ENCODE measurements at places on chromosomes 2 and 18.
A peak's percentile ranks its signal among the peaks of the same experiment; 100 is the strongest.

DNA sequence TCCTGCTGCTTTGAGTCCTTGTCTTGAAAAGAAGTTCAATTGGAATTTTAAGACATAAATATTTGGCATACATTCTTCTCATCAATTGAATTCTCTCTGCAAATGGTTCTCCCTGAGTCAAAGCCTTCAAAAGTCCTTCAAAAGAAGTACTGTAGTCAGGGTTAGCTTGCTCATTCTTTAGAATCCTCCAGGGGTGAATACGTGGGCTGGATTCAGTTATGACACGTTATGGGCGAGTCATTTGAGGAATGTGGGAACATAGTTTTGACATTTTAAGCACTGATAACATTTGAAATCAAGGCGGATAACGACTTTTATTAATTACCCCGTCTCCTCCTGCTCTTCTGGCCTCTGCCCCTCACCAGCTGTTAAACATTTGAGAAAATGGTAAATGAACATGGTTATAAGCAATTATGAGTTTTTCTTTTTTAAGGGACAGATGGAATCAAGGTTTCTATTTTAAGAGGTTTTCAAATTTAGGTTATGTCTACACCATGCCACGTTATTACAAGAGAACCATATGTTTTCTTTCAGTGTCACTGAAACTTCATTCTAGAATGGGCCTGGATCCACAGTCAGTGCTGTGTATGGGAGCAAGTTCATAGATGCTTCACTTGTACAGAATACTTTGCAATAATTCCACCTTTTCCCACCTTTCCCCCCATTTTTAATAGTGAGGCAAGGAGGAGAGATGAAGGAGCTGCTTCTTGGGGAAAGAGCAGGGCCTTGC is 273.1 kb downstream of the TSN start:
- no peak for DNase-seq
- H3K4me1 ChIP-seq: peaks cover 18% of the 10 kb centered on the region
- no peaks in the 10 kb centered on the region for H3K27me3 ChIP-seq
- H3K27ac ChIP-seq: no peak overlapping the region

GRCh38 chr2:36564377-36564930 is 33.5 kb downstream of the FEZ2 start:
- H3K27me3 ChIP-seq: no peaks in the 10 kb centered on the region
- no peak overlapping the region for H3K27ac ChIP-seq
- DNase-seq: no peak
- H3K4me1 ChIP-seq: peaks cover 62% of the 10 kb centered on the region
- peaks cover 16% of the 10 kb centered on the region for H3K36me3 ChIP-seq
- H3K4me3 ChIP-seq: no peak overlapping the region

DNA sequence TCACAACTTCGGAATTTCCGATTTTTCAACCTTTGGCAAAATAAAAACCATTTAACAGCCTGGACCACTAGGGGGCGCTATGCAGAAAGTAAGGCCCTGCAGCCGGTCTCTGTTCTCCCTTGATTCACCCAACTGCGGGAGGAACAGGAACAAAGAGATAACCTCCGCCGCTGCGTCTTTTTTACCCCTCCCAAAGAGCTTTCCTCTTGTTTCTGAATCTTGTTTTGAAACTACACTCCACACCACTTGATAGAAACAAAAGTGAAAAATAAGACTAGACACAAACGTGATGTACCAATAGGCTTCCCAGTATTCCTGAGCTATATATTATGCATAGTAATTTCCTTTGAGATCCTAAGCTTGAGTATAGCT is 231.2 kb downstream of the MYO3B start:
- peak overlapping the region; percentile 40 for H3K4me3 ChIP-seq
- H3K4me1 ChIP-seq: peaks cover 18% of the 10 kb centered on the region
- peak; percentile 80 for DNase-seq

DNA sequence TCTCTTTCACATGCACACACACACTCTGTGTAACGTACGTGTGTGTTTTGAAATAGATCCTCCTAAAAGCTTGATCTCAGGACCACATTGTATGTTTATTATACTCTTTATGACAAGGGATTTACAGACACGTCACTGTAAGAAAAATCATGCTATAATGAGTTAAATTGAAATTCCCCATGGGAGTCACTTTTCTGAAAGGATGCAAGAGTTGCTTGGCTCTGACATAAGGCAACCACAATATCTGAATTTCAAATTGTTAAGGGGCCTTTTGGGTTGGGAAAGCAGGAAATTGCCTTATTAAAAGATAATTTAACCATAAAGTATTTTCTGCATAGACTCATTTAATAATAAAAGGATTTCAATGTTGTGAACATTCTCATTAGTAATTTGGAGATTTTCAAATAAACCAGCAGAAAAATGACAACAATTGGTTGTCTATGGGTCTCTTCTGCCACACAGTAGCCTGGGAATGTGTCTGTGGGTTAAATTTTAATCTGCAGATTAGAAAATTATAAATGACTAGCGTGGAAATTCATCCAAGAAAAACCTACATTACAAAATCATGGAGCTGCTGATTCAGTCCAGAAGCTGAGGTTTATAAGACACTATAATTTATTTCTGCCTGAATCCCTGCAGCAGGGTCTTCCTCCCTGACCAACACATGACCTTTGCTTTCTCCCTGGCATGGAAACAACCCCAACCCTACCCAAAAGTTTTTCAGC is 75.9 kb upstream of the PID1 start:
- H3K4me1 ChIP-seq: no peaks in the 10 kb centered on the region
- no peak for DNase-seq
- H3K27ac ChIP-seq: no peak overlapping the region

DNA sequence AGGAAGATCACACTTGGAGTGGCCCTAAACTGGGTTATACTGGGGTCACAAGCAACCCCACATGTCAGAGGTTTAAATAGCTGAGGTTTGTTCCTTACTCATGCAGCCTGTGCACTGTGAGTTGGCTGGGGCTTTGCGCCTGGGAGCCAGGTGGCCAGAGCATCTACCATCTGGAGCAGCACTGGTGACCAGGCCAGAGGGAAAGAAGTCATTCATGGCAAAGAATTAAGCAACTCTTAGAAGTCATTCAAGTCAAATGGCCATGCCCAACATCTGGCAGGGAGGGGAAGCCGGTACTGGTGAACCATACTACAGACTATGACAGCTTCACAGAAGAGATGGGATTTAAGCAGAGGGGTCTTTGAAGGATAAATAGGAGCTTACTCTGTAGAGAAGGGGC is 90.7 kb downstream of the POLR1A start:
- DNase-seq: no peak
- H3K4me3 ChIP-seq: no peak overlapping the region
- H3K27ac ChIP-seq: no peak overlapping the region
- peaks cover 13% of the 10 kb centered on the region for H3K36me3 ChIP-seq

- H3K4me1 ChIP-seq: 0 out of 2 replicates have a peak, but pooled peaks cover 3% of the 10 kb centered on the region
- no peaks in the 10 kb centered on the region for H3K27me3 ChIP-seq
- no peak for DNase-seq
- H3K27ac ChIP-seq: no peak overlapping the region
- no peaks in the 10 kb centered on the region for H3K36me3 ChIP-seq
Observed at GRCh38 chr2:215712871-215713790, 277.3 kb upstream of the FN1 start.

- H3K27ac ChIP-seq: no peak overlapping the region
- DNase-seq: no peak
- H3K27me3 ChIP-seq: no peaks in the 10 kb centered on the region
- peak overlapping the region; percentile 65 for H3K4me3 ChIP-seq
Observed at GRCh38 chr2:188122985-188123384, 168.7 kb upstream of the GULP1 start.

DNA sequence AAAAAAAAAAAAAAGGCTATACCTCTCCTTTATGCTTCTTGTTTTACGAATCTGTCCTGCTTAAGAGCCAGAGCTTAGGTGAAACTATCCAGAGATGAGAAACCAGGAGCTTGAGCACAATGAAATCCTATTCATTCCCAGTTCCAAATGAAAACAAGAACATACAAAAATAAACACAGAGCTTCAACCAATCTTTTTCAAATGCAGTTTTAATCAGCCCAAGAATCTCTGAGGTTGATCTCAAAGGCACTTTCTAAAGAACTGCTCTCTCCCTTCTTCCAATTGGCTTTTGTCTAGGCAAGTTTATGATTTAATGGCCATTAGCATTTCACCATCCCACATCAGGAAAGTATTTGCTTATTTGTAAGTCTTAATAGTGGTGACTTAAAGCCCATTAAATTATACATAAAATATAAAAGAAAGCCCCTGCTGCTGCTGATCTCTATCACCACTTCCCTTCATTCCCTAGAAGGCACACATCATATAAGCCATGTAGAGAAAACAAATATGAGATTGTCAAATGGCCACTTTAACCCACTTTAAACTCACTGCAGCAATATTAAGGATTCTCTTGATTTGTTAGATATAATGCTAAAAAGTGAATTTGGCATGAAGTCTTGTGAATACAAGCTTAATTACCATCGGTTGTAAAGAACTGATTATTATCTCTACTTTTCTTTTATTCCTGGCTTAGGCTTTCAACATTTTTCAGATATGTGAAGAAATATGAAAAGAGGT is 29.3 kb upstream of the SCN9A start:
- H3K27ac ChIP-seq: no peak overlapping the region
- no peaks in the 10 kb centered on the region for H3K36me3 ChIP-seq
- H3K27me3 ChIP-seq: no peaks in the 10 kb centered on the region
- DNase-seq: no peak

DNA sequence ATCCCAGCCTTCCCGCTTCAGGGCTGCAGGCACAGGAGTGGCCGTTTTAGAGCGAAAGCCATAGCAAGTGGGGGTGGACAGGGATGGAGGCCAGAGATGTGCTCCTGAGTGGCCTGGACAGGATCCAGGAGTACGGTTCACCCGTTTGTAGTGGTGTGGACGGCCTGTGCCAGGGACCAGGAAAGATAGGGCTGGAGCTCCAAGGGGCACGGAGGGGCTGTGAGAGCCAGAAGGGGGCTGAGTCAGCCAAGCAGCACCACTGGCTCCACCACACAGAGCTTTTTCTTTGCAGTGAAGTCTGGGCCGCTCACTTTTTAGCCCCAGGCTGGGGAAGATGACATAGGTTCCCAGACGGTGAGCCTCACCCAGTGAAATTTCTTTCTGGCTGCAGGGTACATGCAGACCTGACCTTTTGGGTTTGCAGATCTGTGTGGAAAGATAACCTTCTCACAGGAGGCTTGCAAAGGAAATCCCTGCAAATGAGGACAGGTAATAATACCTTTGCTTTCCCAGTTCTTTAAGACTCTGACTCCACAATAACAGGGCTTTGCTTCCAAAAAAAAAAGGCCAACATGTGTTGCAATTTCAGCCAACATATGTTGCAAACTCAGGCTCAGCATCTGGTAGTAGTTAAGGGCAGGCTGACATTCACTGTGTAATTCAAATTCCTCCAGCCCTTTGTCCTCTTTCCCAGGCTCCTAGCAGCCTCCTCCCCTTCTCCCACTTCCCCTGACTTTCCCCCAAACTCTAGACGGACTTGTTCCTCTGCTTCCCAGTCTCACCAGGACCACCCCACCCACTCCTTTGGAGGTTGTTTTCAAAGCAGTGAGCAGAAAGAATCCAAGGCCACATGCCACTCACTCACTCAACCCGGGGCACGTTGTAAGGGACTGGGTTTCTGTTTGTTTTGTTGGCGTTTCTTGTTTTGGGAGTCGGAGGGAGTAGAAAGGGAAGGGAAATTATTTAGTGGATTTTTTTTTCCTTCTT is 20.3 kb upstream of the LAPTM4A start:
- 0 out of 2 replicates have a peak, but pooled peaks cover 2% of the 10 kb centered on the region for H3K36me3 ChIP-seq
- H3K4me3 ChIP-seq: no peak overlapping the region
- H3K4me1 ChIP-seq: peaks cover 17% of the 10 kb centered on the region
- H3K27ac ChIP-seq: peak overlapping the region; percentile 92

- DNase-seq: peak; percentile 6
- H3K4me1 ChIP-seq: peaks cover 8% of the 10 kb centered on the region
Observed at GRCh38 chr18:79936641-79937040, 14.8 kb downstream of the SLC66A2 start.

Data from WTC11 (cell line).